Right lung (tissue), 10 donors: ENCODE measurements at places on chromosomes 16 and 17. TPM values are rescaled to one million over a fixed set of nuclear protein-coding genes. Genes with fewer than 3 reads are reported as not detected.

Gene NAGLU
- 9.8 TPM for polyA plus RNA-seq

- DNase-seq, result no peak
Observed at GRCh38 chr17:71850812-71851211, 270.0 kb upstream of the SOX9 start.

DNA sequence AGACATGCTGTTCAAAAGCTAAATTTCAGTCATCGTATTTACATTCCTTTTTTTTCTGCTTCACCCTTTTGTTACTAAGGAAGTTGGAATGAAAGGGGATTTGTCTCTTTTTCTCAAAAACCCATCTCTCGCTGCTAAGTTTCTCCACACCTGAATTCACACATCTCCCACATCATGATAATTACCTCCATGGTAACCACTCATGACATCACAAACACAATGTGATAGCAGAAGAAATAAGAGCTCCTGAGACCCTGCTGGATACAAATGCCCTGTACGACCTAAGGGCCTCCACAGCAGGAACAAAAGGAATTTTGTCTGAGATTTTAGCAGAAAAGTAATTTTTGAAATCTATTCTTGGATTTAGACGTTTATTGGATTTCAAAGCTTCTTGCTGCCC is 82.6 kb upstream of the GNAO1 start:
- DNase-seq, result no peak

GRCh38 chr17:40317880-40318829 is 9.2 kb downstream of the RARA start:
- DNase-seq, result peak; percentile 96
